Activated CD8-positive, alpha-beta memory T cell treated with anti-CD3 and anti-CD28 coated beads for 1 hour (primary cell): ENCODE measurements at places on chromosomes 16 and 17.

- DNase-seq, result no peak
Measured at GRCh38 chr16:29765167-29766032, 12.7 kb upstream of the ZG16 start.

DNA sequence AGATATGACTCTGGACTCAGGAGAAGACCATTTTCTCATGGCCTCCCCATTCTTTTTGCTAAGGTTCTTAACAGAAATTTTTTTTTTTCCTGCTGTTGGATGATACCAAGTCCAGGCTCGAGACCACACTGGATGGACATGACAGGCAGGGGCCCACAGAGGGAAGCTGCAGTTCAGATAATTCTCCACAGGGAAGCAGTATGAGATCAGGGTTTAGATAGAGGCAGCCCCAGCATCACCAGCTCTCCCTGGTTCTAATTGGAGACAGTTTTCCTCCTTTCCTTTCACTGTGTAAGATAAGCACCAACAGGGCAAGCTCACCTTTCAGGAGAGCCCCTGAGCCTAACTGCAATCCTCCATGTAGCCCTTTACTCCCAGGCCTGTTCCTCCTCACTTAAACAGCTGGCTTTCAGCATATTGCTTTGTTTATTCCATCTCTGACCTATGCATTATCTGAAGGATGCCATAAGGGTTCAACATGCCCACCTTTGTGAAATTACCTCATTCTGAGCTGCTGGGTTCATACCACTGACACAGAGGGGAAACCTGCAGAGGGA, 108.1 kb downstream of the SNX11 start:
- DNase-seq, result no peak

DNA sequence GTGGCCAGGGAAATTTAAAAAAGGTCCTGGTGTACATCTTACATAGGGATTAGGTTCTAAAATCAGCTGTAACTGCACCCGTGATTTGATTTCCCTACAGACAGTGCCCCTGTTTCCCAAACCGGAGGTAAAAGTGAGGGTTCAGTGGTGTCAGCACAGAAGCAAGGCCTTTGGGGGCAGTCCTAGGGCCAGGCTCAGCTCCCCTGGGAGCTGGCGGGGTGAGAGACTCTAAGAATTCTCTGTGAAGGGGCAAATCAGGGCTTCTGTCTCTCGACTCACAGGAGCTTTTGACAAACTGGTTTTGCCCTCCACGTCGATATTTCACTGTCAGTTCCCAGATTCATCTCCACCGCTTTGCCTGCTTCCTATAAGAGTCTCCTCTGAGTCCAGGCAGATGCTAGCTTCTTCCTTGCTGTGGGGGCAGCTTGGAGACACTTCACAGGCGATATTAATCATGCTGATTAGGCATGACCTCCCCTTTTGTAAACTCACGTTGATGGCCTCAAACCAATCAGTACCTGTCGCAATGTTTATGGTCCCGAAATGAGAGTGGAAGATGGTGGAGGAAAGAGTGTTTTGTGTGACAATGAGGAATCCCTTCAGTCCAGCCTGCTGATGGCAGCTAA, 234.2 kb upstream of the TOX3 start:
- no peak for DNase-seq

GRCh38 chr16:89201439-89202377, 1.4 kb upstream of the SLC22A31 start:
- DNase-seq, result peak; percentile 54

DNA sequence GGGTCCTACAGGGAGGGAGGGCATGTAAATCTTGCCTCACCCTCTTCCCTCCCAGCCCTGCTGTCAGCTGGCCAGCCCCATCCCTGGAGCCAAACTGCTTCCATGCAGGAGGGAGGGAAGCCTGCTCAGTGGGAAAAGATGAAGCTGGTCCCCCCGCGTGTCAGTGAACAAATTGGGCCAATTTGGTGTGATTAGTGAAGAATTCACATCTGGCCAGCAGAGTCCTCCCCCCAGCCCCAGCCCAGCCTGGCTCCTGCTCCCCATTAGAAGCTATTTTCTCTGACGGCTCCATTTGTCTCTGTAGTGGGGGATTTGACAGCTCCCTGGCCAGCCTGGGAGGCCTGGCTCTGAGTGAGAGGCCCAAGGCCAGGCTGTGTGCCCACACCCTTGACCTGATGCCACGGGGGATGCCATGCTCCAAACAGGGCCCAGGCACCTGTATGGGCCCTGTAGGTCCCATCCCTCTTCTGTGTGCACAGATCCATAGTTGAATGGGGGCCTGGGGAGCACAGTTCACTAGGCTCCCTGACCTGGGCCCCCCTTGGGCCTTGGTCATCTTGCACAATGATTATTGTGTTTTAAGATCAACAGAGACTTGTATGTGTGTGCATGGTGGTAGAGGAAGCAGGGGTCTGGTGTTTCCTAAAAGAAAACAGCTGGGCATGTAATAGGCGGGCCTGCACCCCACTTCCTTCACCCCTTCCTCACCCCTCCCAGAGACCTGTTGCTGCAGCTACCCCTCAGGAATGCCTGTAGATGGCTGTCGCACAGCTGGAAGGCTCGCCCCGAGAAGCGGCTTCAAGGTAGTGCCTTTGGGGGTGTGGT, 50.7 kb upstream of the TAC4 start:
- no peak for DNase-seq

GRCh38 chr16:80527297-80527696, 13.5 kb upstream of the DYNLRB2 start:
- DNase-seq, result no peak

DNA sequence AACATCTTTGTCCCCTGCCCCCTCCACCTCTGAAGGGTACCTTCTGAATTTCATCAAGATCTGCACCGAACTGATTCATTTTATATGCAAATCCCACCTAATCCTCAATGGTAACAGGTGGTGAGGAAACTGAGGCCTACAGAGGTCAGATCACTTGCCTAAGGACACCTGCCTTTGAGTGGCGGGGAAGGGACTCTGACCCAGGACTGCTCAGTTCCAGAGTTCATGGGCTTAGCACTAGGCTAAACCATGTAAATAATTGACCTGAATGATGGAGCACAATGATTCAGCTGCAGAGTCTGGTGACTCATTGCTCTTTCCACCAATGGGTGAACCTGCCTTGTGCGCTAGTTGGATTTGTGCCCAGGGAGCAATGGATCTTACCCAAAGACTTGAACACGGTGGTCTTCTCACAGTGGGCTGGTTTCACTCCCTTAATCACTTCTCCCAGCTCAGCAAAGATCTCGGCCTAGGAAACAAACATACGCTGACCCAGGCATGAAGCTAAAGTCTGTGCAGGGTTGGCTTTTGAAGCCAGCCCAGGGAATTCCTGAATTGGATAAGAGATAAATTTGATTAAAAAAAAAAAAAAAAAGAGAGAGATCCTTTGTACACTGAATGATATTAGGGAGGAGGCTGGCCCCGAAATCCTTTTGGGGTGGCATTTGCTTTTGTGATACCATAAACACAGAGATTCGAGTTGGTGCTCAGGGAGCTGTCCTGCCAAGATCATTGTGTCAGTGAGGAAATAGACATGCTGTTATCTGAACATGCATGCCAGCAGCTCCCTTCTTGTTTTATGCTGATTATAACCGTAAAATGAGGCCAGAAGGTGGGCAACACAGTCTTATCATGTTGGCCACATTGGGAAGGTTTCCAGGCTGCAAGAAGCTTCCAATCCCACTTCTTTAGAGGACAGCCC, 17.0 kb downstream of the CRYM start:
- DNase-seq, result no peak

DNA sequence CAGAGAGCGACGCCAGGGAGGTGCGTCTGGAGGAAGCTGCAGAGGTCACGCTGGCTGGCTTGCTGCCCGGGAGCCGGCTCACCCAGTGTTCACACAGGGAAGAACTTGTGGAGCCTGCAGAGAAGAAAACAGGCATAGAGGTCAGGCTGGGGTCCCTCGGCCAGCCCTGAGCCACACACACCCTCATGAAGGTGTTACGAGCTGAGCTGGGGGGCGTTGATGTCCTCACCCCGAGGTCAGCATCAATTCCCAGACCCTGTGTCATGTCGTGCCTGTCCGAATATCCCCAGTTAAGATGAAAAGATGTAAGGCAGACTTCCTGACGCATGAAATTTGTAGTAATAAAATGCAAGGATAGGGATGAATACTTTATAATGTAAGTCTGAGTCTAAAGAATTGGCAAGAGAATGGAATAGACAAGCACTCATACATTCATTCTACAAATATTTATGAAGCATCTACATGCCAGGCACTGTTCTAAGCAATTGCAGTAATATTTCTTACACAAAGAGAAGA, 77.1 kb downstream of the USP31 start:
- no peak for DNase-seq

GRCh38 chr17:43427362-43428043, 28.7 kb downstream of the ARL4D start:
- no peak for DNase-seq

DNA sequence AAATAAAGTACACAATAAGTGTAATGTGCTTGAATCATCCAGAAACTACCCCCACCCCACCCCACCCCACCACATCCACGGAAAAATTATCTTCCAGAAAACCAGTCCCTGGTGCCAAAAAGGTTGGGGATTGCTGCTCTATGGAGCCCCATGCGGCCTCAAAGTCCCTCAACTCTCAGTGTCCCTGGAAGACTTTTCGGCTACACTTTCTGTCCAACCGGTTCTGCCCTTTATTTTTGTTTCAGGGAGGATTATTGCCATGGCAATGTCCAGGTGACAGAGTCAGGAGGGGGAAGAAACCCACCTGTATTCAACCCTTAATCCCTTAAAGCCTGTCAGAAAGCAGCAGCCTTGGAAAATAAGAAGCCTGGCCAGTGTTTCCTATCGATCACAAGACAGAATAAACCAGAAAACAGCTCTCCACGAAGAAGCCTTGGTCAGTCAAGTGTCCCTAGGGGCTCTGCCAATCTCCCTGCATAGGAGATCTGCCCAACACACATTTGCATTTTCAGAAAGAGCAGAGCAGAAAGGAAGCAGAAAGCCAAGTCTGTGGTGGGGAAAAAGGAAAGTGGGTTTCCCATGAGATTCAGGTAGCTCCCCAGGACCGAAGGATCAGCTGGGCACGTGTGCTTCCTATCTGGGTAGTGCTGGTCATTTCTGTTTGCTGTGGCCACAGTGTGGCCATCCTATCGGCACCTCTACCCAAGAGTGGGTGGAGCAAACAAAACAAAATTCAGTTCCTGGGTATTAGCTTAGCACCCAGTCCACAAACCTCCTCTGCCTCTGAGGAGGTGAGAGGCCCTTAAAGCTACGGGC, 342.7 kb downstream of the SOX9 start:
- no peak for DNase-seq

- DNase-seq, result no peak
Measured at GRCh38 chr17:81130385-81131361, 34.6 kb upstream of the PVALEF start.

GRCh38 chr16:80407265-80407987, 133.4 kb upstream of the DYNLRB2 start:
- DNase-seq, result no peak

GRCh38 chr17:81231121-81231645, 7.7 kb downstream of the TEPSIN start:
- no peak for DNase-seq

DNA sequence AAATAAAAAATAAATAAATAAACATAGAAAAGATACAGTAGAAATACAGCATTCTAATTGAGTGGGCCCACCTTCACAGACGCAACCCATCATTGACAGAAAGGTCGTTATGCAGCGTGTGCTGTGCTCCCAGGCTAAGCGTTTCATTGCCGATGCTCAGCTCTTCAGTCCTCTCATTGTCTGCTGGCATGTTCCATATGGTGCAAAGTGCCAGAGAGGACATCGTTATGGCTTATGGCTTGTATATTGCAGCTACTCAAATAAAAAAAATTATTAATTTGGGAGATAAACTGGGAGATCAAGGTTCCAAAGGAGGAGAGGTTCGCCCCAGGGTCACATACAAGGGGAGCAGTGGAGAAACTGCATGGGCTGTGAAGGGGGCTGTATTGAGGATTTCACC, 11.3 kb upstream of the UBALD2 start:
- DNase-seq, result no peak

- DNase-seq, result no peak
Measured at GRCh38 chr16:17083628-17084027, 387.1 kb downstream of the XYLT1 start.

- DNase-seq, result no peak
Measured at GRCh38 chr17:49631496-49631895, 46.4 kb downstream of the SPOP start.

- no peak for DNase-seq
Measured at GRCh38 chr17:12568358-12569251, 97.1 kb upstream of the MYOCD start.

- no peak for DNase-seq
Measured at GRCh38 chr17:6677158-6677831, 25.7 kb downstream of the C17orf100 start.

DNA sequence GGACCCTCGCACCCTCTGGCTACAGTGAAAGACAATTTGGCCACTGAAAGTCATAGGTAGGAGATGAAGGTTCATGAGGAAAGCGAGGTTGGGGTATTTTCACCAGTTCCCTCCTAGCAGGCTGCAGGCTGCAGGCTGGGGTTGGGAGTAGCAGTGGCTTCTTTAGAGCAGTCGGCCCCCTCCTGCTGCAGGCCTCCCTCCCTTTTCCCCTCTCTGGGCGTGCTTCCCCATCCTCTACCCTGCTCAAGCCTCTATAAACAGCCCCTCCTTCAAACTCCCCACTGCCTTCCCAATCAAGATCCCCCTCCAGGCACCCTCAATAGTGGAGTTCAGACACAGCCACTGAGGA, 41.8 kb downstream of the GAS7 start:
- no peak for DNase-seq

GRCh38 chr16:59236804-59237458, 502.8 kb upstream of the GOT2 start:
- no peak for DNase-seq

DNA sequence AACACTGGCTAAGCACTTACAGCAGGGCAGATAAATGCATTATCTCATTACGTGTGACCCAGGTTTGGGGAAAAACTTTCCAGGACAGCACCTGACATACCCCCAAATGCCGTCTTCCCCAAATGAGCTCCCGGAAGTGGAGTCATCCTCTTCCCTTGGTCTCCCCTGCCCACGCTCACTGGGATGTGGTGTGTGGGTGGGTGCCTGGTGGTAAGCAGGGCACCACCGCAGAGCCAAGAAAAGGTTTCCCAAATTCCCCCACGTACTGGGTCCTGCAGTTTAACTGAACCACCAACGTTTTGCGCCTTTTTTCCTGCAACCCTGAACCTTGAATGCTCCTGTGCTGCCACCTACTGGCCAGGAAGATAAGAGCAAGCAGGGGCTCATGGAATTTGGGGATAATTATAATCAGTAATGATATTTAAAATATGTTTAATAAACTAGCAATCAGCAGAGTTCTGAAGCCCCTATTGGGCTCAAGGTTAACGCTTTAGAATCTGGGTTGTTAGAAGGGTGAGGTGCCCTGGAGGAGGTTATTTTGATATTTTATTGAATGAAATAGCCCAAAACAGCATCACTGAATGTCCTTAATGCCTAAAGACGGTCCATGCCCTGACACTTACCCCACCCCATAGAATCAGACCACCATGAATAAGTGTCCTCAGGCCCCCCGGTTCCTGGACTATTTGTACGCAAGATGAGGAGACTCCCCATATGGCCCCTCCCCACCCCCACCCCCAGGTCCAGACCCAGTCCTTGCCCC, 8.0 kb downstream of the SPPL2C start:
- DNase-seq, result peak; percentile 18
